ENCODE measurements at places on chromosomes 7 and 10. TPM values are rescaled to one million over a fixed set of nuclear protein-coding genes. Genes with fewer than 3 reads are reported as not detected.

GRCh38 chr7:117767951-117768350 is 105.3 kb downstream of the CTTNBP2 start:
- H3K36me3 ChIP-seq = no peaks in the 10 kb centered on the region
- no peak overlapping the region for H3K27ac ChIP-seq
- H3K4me3 ChIP-seq = no peak overlapping the region
- no peak for DNase-seq

- H3K36me3 ChIP-seq = peaks cover 9% of the 10 kb centered on the region
- DNase-seq = no peak
- peak overlapping the region; percentile 25 for H3K4me3 ChIP-seq
- H3K27me3 ChIP-seq = no peaks in the 10 kb centered on the region
- peak overlapping the region; percentile 45 for H3K27ac ChIP-seq
Measured at GRCh38 chr10:29703271-29703670, 68.5 kb upstream of the SVIL start.

The GJD4 gene
- not detected for total RNA-seq

The ANXA8L1 gene
- 0.27 TPM for total RNA-seq

The TRIM73 gene
- 3.1 TPM for total RNA-seq

Measured in chondrocyte (in vitro differentiated cells).